Aorta (tissue), 5 donors: ENCODE measurements at places on chromosomes 5 and 9. TPM values are rescaled to one million over a fixed set of nuclear protein-coding genes. Genes with fewer than 3 reads are reported as not detected.

LCN10 gene
- 11.4 TPM for total RNA-seq

FRRS1L gene
- total RNA-seq = 1.9 TPM

RFESD gene
- total RNA-seq = 3.4 TPM

CD74 gene
- 677 TPM for total RNA-seq

ZNF658 gene
- 6.2 TPM for total RNA-seq

SLC9A3 gene
- total RNA-seq = 0.93 TPM

DAB2 gene
- 255 TPM for total RNA-seq

SLC4A9 gene
- not detected for total RNA-seq

- no peaks in the 10 kb centered on the region for H3K4me1 ChIP-seq
- H3K36me3 ChIP-seq = no peaks in the 10 kb centered on the region
- no peak overlapping the region for H3K27ac ChIP-seq
- no peaks in the 10 kb centered on the region for H3K27me3 ChIP-seq
- DNase-seq = no peak
Observed at GRCh38 chr9:16002816-16003215, 450.0 kb downstream of the CCDC171 start.

GRCh38 chr5:159448-160172, 31.7 kb upstream of the LRRC14B start:
- no peak for DNase-seq
- H3K27me3 ChIP-seq = no peaks in the 10 kb centered on the region
- no peak overlapping the region for H3K27ac ChIP-seq
- H3K36me3 ChIP-seq = no peaks in the 10 kb centered on the region

GRCh38 chr5:135574493-135574892, 4.3 kb downstream of the CXCL14 start:
- H3K4me1 ChIP-seq = no peaks in the 10 kb centered on the region
- H3K27me3 ChIP-seq = no peaks in the 10 kb centered on the region
- no peak overlapping the region for H3K4me3 ChIP-seq
- DNase-seq = no peak

- H3K4me1 ChIP-seq = no peaks in the 10 kb centered on the region
- H3K27ac ChIP-seq = no peak overlapping the region
- no peak overlapping the region for H3K4me3 ChIP-seq
- H3K27me3 ChIP-seq = peaks cover 2% of the 10 kb centered on the region
- DNase-seq = no peak
Observed at GRCh38 chr9:6098431-6098830, 83.0 kb upstream of the RANBP6 start.
